ENCODE measurements at places on chromosomes 13 and 19.

DNA sequence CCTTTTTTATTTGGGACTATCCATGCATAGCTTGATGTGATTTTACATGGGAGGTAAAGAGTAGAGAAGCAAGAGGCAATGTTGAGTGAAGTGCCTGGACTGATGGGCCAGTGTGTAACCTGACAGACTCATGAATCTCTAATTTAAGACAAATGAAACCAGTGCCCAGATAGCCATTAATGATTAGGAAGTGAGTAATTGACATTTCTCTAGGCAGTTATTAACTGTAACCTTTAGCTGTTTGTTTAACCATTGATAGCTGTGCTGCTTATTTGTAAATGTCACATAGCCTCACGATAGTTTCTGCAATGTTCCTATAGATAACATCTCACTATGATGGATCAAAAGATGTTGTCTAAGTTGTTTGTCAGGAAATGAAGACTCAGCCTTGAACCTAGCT is 1047.5 kb upstream of the SPRY2 start:
- no peak for DNase-seq

DNA sequence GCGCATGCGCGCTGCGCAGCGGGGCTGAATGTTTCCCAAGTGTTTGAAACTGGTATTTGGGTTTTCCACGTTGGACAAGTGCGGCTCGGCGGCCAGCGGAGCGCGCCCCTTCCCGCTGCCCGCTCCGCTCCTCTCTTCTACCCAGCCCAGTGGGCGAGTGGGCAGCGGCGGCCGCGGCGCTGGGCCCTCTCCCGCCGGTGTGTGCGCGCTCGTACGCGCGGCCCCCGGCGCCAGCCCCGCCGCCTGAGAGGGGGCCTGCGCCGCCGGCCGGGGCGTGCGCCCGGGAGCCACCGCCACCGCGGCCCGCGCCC is at the start of gene ING1:
ING1 (plus strand) TSS at position 59 of the 311 bp plus-strand sequence. CDS start 450 bp downstream, outside the sequence.
- no peak for DNase-seq

- no peak for DNase-seq
Measured at GRCh38 chr13:42753697-42754096, 27.7 kb upstream of the FAM216B start.

DNA sequence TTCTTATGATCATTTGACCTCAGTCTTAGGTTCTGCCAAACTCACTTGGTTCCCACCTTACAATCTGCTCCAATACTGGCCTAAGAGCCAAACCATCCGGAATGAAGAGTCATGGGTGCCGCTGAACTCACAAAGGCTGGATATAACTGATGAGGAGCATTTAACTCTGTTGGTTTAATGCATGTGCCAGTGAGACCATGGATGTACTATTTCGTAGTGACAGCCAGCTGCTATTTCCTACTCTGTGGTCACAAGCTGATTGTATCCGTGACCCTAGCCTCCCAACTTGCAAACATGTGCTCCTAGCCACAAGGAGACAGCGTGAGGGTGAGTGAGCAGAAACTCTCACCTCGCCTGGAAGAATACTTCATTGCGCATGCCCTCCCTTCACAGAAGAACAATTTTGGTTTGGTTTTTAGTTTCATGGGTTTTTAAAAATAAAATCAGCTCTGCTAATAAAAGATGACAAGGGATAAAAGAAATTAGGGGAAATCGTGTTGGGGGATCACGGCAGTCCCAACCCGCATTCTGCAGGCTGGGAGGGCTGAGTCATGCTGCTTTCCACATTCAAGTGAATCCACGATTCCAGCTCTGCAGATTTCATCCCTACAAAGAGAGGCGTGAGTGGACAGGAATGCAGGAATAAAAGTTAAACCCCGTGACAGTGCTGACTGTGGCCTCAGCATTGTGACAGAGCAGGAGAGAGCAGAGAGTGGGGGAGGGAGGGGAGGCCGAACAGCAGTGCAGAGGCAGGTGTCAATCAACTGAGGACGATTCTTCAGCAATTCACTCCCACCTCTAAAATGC is 66.8 kb upstream of the RAP2A start:
- DNase-seq = no peak

DNA sequence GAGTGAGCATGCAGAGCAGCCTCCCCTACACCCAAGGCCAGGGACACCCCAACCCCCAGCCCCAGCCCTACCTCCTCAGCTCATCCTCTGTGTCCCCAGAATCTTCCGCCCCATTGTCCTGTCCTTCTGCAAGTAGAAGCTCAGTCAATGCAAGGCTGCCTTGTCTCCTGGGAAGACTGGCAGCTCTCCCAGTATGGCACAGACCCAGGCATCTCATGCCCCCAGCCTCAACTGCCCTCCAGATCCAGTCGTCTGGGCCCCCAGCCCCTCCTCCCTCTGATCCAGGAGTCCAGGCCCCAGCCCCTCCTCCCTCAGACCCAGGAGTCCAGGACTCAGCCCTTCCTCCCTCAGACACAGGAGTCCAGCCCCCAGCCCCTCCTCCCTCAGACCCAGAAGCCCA is 13.0 kb downstream of the ZNF575 start:
- DNase-seq = no peak

DNA sequence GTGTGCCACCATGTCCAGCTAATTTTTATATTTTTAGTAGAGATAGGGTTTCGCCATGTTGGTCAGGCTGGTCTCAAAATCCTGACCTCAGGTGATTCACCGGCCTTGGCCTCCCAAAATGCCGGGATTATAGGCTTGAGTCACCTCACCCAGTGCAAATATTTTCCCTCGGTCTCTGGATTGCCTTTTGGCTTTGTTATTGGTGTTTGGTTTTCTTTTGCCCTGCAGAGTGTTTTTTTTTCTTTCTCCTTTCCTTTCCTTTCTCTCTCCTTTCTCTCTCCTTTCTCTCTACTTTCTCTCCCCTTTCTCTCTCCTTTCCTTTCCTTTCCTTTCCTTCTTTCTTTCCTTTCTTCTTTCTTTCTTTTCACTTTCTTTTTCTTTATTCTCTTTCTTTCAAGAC is 33.2 kb downstream of the KDM4B start:
- DNase-seq = no peak

GRCh38 chr19:35692010-35692409 is 12.3 kb upstream of the ZBTB32 start:
- DNase-seq = no peak

GRCh38 chr13:29563941-29564340 is 31.5 kb downstream of the SLC7A1 start:
- no peak for DNase-seq

GRCh38 chr19:16895467-16896145 is 6.8 kb downstream of the F2RL3 start:
- no peak for DNase-seq

DNA sequence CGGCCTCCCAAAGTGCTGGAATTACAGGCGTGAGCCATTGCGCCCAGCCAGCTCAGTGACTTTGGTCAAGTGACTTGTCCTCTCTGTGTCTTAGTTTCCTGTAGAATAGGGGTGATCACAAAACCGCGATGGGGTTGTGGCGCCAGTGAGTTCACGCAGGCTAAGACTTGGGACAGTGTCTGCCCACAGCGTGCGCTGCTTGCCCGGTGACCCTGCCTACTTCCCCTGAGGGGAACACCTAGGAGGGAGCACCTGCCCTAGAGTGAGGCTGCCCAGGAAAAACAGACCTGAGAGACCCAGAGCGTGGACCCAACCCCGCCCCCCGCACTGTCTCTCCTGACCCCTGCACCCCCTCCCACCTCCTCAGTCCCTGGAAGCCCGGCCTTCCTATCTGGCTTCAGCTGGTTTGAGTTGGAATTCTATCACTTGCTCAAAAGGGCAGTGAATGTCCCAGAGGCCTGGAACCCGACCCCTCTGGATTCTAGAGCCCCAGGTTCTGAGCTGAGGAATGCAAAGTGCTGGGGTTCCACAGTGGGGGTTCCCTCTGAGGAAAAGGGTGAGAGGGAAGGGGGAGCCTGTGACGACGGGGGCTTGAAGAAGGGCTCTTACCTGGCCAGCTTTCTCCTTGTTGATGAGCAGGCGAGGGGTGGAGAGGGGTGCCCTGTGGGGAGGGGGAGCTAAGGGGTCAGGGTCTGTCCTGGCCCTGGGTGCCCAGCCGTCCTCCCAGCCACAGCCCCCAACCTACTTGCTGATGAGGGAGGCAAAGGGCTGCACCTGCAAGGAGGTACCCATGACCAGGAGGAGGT is 2.2 kb upstream of the RINL start:
- DNase-seq = no peak

GRCh38 chr13:58619396-58620113 is 988.0 kb downstream of the PCDH17 start:
- peak; percentile 66 for DNase-seq

DNA sequence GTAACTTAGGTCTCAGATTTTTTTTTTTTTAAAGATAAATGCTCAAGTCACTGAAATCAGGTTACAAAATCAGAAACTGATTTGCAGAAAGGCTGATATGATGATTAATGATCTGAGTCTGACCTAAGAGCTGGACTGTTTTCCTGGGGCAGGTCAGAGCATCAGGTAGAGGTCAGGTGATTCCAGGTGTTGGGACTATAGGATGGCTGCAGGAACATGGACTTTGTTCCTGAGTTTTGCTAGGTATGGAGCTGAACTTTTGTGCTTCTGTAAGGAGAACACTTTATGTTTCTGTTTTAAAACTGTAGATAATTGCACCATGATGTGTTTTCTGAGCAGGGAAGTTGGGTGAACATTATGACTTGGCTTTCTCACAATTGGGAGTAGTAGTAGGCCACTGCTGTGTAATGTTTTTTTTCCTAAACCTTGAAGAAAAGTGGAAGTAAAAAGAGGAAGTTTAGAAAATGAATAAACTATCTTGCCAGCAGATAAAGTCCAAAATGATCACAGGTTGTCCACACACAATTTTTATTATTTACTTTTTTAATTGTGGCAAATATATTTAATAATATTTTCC is 297.2 kb downstream of the DCT start:
- no peak for DNase-seq

DNA sequence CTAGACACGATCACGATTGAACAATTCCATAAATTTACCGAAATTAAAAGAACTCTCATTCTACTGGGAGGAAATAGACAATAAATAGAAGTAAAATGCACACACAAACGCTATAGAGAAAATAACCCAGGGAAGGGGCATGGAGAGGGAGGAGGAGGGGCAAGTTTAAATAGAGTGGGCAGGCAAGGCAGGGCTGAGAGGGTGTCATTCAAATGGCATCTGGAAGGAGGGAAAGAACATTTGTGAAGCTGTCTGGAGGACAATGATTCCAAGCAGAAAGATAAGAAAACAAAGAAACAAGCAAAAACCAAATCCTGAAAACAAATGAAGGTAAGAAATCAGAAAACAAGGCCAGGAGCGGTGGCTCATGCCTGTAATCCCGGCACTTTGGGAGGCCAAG is 45.6 kb upstream of the GTF2F2 start:
- DNase-seq = no peak

DNA sequence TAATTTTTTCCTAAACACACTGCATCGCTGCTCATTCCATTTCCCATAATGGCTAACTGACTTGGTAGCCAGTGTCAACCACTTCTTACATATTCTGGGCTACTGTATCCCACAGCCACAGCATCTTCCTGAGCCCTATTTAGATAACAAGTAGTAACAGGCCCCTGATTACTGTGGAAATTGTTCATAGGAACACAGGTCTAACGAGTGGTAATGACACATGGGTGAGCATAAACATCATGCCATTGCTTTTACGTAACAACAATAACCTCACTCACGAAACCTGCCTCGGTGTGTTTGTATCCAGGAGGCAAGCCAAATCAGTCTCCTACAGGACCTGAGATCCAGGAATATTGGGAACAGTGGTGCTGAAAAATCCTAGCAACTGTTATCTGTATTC is 438.6 kb downstream of the KLF5 start:
- DNase-seq = no peak

DNA sequence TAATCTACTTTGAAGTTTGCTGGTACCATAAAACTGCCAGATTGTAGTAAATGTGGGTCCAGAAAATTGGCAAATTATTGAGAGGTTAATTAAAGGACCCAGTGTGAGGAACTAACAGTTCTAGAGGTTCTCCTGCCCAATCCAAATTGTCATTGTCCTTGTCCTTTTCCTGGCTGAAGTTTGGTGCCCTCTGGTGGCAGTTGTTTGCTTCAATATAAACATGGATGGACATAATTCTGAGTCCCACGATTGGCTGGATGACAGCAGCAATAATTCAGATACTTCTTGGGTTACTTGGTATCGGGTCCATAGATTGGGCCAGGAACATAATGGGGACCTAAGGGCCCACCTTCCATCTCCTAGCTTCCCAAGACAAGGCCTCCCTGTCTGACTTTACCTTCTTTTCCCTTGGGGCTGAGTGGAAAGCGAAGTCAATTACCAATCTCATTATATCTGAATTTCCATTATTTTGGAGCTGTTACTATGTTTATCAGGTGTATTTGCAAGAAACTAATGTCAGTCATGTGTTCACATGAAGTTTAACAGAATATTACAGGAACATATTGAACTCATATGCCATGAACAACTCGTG is 33.8 kb upstream of the GARRE1 start:
- no peak for DNase-seq

DNA sequence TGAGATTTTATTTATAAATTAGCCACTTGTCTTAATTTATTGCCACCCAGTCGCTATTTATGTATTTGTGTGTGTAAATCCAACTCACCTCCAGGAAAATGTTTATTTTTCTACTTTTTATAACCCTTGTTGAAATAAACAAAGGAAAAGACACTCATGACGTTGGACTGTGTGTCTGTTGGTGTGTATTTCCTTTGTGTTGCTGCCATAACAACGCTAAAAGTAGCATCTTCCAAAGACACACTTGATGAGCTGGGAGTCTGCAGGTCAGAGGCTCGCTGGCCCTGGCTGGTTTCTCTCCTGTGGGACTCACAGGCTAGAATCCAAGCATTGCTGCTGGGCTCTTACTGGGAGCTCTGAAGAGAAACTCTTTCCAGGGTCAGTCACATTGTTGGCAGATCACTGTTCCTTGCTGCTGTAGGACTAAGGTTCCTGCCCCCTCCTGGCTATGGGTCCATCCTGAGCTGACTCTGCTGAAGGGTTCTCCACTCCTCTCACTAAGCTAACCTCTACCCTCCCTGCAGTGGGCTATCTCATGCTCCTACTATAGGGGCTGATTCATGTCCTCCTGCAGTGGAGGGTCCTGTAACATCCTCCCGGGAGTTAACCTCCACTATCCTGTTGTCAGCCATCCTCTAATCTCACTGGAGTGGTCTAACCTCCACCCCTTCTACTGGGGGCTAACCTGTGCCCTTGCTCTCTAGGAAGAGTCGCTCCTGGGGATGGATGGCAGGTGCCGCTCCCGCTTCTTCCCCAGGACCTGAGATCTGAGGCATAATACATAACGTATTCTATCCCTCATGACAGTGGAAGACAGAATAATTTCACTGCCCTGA is 2.1 kb downstream of the IFNL2 start:
- no peak for DNase-seq

GRCh38 chr13:80798576-80799133 is 457.7 kb upstream of the SPRY2 start:
- no peak for DNase-seq
